ENCODE measurements at places on chromosomes 7 and 10. TPM values are rescaled to one million over a fixed set of nuclear protein-coding genes. Genes with fewer than 3 reads are reported as not detected.

GRCh38 chr10:22609719-22610465, 104.5 kb downstream of the PIP4K2A start:
- DNase-seq: no peak

DNA sequence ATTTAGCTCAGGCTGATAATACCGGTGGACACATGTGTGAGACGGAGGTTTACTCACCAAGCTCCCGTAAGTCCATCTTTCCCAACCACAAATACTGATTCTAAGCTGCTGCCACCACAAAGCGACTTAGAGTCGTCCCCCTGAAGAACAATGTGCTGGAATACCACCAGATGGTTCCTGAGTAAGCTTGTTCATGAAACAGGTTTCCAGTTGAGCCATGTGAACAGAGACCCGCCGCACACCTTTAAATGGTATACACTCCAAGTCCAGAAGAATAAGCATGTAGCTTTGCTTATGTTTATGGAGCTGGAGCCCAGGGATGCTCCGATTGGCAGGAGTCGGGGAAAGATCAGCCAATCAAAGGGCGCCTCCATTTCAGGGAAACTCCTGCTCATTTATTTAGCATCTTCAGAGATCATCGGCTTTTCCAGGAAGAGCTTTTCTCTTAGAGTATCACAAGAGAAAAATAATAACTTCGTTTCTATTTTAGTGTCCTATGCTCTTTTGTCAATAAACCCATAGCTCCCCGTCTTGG, 261.6 kb upstream of the AOAH start:
- DNase-seq: no peak

GRCh38 chr10:4459531-4459930, 366.5 kb upstream of the AKR1E2 start:
- no peak for DNase-seq

The CNTNAP2 gene
- total RNA-seq: 0.72 TPM

DNA sequence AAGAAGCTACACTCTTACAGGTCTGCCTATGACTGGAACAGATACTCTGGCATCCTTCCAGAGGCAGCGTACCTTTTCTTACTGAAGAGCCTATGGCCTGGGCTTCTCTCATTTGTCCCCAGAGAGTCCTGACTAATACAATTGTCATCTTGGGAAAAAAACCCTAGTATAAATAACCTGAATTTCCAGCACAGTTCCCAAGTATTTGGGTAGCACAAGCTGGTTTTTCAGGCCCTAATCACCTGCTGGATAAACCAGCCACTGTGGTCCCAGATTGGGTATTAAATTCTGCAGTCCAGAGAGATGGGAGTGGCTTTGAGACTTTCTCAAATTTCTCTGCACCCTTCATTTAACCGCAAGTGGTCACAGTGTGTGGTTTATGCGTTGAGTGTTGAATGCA, 186.8 kb upstream of the NEBL start:
- DNase-seq: no peak

All from heart right ventricle (tissue), 16 donors.